NCI-H460 (cell line): ENCODE measurements at places on chromosomes 13 and 19.

- DNase-seq, result no peak
Observed at GRCh38 chr19:6392221-6393073, 517 bp downstream of the GTF2F1 start.

DNA sequence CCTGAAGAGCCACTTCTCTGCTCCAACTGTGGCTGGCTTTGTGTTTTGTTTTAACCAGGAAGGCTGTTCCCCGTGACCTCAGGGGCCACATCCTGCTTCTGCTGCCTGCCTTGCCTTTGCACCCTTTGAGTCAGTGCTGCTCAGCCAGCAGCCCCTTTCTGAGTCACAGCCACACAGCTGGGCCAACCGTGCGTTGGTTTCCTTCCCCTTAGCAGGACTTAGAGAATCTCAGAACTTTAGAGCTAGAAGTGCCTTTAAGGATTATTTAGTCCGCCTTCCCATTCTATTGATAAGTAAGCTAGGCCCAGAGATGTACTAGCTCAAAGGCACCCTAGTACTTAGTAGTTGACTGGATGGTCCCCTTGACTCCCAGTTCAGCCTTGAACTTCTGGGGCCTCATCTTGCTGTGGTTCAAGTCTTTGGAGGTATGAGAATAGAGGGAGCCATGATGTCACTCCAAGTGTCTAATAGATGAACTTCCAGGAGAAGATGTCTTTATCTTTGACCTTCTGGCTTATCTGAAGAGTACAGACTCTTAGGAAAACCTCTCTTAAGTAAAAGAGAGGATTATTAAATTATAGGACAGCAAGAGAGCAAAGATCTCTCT is 8.0 kb downstream of the RGCC start:
- no peak for DNase-seq

- DNase-seq, result no peak
Observed at GRCh38 chr13:31441800-31442510, 242.2 kb downstream of the B3GLCT start.

- DNase-seq, result no peak
Observed at GRCh38 chr19:46221152-46221551, 8.4 kb upstream of the IGFL1 start.

DNA sequence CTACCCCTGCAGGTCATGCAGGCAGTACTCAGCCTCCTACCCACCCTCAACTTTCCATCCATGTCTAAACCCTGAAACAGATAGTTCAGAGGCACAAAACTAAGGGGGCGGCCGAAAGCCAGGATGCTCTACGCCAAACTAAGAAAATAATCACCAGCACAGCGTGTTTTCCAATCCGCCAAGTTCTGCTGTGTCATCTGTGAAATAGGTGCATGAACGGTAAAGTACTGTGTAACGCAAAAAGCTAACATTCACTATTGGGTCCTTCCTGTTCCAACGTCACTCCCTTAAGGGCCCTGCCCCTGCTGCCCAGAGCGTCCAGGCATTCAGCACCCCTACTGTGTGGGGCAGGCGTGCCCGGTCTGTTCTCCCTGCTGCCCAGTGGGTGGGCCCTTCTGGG is 12.2 kb upstream of the TIMM44 start:
- DNase-seq, result no peak

GRCh38 chr19:14127929-14128509 is 8.4 kb downstream of the ASF1B start:
- no peak for DNase-seq

- DNase-seq, result no peak
Observed at GRCh38 chr19:38726761-38727301, 17.4 kb downstream of the CAPN12 start.

DNA sequence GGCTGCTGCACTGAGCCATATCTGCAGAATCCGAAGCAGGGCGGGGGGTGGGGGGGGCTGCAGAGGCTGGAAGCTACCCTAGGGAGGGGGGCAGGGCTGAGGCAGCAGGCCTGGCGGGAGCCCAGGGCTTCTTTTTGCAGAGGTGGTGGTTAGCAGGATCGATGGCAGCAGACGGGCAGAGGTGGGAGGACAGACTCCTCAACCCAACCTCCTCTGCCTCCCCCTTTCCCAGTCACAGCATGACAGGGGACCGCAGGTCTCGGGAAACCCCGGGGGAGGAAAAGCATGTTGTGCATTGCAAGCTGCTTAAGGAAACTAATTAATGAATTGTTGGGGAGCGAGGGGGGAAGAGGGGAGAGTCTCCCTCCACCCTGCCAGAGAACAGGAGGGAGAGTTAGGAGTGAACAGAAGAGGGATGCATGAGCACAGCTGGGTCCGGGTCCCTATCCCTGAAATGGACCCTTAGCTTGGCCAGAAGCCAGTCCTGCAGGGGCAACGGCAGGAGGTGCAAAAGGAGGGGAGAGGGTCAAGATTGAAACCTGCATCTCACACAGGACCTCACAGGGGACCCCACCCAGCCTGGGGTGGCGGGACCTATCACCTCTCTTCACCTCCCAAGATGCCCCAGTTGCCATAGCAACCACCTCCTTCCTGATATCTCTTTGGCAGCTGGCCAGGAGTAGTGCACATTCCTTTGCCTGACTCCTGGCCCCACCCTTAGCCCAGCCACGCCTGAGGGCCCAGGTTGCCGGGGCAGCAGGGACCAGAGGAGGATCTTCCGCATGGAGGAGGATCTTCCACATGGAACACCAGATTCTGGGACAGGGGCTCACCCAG is 1.8 kb downstream of the FXYD7 start:
- DNase-seq, result no peak

DNA sequence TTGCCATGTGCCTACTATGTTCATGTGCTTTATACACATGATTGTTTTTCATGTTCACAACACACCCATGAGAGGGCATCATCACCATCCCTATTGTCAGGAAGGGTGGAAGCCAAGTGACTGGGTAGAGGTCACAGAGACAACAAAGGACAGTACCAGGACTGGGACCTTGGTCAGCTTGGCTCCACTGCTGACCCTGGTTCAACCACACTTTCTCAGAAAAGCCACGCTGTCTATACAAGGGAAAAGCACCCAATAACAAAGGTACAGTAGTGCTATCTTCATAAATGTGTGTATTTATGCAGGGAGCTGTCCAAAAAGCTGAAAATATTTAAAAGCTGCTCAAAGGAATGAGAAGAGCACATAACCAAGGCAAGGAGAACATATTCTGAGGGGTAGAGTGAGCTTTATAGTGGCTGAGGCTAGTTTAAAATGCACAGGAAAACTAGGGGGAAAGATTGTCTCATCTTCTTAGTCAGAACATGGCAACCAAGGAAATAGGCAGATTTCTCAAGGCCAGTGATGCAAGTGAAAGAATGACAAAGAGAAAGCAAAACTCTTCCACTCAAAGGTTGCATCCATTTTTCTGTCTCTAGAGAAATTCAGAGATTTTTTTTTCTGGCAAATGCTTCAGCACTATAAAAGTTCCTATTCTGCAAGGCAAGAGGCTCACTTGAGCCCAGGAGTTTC is 415.0 kb downstream of the FOXO1 start:
- DNase-seq, result no peak

- no peak for DNase-seq
Observed at GRCh38 chr19:11814700-11815035, 595 bp downstream of the ZNF440 start.

- DNase-seq, result no peak
Observed at GRCh38 chr19:3942790-3943409, 10.0 kb downstream of the NMRK2 start.

GRCh38 chr19:56324436-56324835 is 9.8 kb upstream of the ZSCAN5A start:
- no peak for DNase-seq

DNA sequence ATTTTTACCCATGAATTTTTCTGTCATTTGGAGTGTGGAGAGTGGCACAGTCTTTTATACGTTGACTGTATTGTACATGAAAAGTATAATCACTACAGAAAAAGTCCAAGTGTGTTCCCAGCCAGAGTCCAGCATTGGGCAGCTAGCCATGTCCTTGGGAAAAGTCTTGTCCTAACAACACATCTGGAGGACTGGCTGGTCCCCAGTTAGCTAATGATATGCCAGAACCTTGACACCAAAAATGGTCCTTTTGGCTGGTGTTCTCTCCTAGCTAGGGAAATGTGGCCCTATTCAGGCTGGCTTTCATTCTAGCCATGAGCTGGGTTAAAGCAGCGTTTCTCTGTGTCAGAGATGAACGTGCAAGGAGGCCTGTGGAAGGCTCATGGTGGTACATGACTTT is 98.9 kb downstream of the ESD start:
- DNase-seq, result no peak

- DNase-seq, result no peak
Observed at GRCh38 chr13:65907666-65908525, 1322.2 kb downstream of the PCDH9 start.

DNA sequence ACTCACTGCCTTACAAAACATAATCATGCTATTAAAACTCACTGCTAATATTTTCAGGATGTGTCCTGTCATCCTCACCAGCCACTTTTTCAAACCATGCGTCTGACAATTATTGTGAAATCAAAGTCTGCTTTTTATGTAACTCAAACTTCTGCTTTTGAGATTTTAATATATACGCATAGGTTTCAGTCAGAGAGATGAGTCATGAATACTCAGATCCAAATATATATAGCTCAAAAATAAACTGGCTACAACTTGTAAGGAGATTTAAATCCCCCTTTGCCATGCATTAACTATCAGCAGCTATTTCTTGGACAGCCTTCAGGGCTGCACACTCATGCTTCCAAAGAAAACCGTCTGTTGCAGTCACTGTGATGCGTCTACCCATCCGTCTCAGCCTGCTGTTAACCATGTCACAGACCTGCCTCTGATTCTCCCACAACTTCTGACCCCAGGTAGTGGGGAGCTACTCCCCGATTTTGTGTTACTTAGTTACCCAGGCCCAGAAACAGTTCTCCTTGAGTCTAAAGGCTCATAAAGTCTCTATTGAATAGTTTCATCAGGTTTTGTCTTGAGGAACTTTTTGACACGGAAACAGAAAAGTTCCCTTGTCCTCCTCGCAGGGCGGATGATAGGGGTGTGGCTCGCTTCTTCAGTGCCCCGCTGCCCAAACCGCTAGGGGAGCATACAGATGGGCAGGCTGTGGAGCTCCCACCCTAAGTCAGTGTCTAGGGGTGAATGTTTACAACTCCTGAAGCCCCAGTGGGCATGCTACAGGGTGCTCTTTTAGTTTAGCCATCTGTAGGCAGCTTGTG is 33.8 kb upstream of the SGCG start:
- no peak for DNase-seq

DNA sequence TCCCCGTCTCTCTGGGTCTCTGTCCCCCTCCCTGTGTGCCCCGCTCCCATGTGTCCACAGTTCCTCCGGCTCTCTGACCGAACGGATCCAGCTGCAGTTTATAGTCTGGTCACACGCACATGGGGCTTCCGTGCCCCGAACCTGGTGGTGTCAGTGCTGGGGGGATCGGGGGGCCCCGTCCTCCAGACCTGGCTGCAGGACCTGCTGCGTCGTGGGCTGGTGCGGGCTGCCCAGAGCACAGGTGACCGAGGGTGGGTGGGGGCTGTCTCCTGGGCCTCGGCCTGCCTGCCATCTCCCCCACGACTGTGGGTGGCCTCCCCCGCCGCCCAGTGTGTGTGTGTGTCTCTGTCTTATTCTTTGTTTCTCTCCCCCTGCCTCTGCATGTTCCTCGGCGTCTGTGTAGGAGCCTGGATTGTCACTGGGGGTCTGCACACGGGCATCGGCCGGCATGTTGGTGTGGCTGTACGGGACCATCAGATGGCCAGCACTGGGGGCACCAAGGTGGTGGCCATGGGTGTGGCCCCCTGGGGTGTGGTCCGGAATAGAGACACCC is 10.3 kb downstream of the TRPM4 start:
- DNase-seq, result no peak

- DNase-seq, result no peak
Observed at GRCh38 chr19:43751466-43752220, 3.1 kb downstream of the SMG9 start.

- DNase-seq, result no peak
Observed at GRCh38 chr19:7099597-7099921, 30.1 kb downstream of the ZNF557 start.

DNA sequence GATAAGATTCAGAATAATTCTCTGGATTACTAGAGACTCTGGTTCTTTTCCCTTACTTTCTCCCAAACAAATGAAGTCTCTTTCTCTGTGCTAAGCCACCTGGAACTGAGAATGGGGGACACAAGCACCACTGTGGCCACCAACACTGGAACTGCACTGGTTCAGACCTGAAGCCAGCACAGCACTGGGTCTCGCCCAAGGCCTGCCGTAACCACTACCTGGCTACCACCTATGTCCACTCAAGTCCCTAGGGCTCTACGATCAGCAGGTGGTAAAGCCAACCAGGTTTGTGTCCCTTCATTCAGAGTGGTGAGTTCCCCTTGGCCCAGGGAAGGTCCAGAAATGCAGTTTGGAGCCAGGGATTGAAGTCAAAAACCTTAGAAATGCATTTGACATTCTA is 626.2 kb downstream of the DIAPH3 start:
- no peak for DNase-seq

DNA sequence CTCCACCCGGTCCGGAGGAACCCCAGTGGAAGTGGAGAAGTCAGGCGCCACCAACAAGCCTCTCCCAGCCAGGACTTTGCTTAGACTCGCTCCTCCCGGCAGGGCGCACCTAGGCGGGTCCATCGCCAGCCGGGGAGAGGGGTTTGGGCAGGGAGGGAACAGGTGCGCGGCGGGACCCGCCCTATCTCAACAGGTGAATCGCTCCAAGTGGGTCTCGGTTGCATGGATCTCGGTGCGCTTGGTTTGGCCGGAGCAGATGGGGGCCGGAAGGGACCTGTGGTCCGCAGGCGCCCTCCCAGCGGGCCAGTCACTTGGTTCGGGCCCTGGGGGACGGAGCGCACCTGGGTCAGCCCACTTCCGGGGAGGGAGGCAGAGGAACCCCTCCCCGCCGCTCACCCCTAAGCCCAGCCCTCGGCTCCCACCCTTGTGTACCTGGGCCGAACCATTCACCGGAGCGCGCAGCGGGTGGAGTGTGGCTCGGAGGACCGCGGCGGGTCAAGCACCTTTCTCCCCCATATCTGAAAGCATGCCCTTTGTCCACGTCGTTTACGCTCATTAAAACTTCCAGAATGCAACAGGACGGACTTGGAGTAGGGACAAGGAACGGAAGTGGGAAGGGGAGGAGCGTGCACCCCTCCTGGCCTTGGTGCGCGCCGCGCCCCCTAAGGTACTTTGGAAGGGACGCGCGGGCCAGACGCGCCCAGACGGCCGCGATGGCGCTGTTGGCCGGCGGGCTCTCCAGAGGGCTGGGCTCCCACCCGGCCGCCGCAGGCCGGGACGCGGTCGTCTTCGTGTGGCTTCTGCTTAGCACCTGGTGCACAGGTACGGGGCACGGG is at the start of gene LSR:
TSS of gene LSR (plus strand) at position 693 of the 836 bp plus-strand sequence. CDS start at position 714, 21 bp downstream.
- DNase-seq, result no peak

- DNase-seq, result no peak
Observed at GRCh38 chr19:48645620-48646000, 377 bp downstream of the CA11 start.

- DNase-seq, result no peak
Observed at GRCh38 chr19:30781047-30781446, 408.9 kb downstream of the ZNF536 start.

GRCh38 chr13:32731576-32731975 is 145.3 kb downstream of the PDS5B start:
- DNase-seq, result no peak

GRCh38 chr13:106942563-106942962 is 374.6 kb upstream of the ARGLU1 start:
- DNase-seq, result no peak

- DNase-seq, result no peak
Observed at GRCh38 chr13:27425158-27425917, 919 bp downstream of the GTF3A start.

- DNase-seq, result no peak
Observed at GRCh38 chr19:45793178-45793564, 526 bp upstream of the DMWD start.

GRCh38 chr19:11767633-11768133 is 883 bp downstream of the ZNF441 start:
- no peak for DNase-seq
